Natural killer cell (primary cell): ENCODE measurements at places on chromosomes 7 and 10. TPM values are rescaled to one million over a fixed set of nuclear protein-coding genes. Genes with fewer than 3 reads are reported as not detected.

Gene PRSS37
- total RNA-seq, result not detected

Gene PNLIPRP1
- total RNA-seq, result not detected

Gene TSPAN12
- total RNA-seq, result not detected

DNA sequence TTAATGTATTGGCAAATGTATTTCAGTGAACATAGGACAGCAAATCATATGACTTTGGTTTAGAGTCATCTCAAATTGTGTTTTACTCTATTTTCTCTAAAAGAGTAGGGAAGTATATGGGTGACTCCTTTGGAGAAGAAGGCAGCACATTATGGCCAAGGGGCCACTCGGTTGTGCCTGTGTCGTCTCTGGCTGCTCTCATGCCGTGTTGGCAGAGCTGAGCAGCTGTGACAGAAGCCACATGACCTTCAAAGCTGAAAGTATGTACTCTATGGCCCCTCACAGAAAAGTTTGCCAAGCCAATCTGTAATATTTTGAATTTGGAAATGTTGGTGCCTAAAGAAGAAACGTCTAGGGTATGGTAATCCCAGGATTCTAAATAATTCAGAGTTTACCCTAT, 47.5 kb downstream of the TASOR2 start:
- no peaks in the 10 kb centered on the region for H3K27me3 ChIP-seq
- peaks cover 50% of the 10 kb centered on the region for H3K36me3 ChIP-seq
- no peak for DNase-seq
- no peak overlapping the region for H3K27ac ChIP-seq

DNA sequence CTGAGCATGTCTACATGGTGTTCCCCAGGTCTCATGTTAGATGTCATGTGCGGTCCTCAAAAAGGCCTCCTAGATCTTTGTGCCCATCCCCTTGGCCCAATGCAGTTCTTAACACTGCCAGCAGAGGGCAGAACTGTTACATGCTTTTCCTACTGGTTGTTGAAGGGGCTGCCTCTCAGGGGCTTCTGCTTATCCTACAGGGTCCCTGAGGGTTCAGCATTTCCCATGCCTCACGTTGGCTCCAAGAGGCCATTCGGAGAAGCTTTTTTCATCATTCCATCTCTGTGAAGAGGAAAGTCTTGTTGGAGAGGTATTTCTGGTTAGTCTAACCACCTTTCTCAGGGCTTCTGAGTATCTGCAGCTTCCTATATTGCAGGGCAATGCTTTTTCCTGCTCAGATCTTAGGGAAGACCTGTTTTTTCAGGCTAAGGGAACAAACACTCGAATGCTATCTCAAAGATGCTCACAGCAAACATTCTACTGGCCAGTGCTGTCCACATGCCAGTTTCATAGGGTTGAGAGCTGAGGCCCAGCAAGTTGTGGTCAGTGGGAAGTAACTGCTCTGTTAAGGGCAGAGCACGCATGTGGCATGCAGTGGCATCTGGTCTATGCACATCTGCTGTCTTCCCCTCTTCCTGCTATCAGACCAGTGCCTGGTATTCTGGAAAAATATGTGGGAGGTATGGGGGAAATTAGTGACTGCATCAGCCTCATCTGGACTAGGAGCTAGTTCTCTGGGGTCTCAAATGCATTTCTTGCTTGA, 31.5 kb downstream of the MBL2 start:
- peak; percentile 24 for DNase-seq
- H3K4me3 ChIP-seq, result no peak overlapping the region
- H3K4me1 ChIP-seq, result no peaks in the 10 kb centered on the region
- H3K27ac ChIP-seq, result no peak overlapping the region
- no peaks in the 10 kb centered on the region for H3K27me3 ChIP-seq

DNA sequence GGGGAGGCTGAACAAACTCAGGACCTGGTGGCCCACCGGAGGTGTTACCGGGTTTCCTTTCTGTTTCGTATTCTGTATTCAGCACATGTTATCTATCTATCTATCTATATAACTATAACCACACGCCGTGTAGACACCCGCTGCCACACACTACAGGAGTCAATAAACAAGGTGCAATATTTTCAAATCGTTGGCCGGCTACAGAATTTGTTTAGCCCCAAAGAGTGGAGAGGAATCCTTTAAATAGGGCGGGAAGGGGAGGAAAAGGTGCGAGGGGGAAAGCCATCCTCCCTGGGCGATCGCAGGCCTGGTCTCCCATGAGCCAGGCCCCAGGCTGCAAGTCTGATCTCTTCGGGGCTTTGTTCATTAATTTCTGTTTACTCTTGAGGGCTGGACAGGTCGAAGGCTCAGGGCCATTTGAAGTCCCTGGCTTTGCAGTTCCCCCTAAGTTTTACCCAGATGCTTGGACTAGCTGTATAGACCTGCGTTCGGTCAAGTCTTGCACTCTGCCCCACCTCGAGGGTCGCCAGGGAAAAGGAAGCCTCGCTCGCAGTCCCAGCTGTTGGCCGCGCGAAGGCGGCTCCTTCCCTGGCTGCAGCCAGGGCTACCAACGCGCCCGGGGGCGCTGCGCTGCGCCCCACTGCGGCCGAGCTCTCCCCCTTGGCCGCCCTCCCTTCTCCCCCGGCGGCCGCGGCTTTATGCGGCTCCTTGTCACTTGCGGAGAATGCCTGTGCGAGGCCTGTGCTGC, 3.8 kb downstream of the NKX2-3 start:
- H3K4me1 ChIP-seq, result peaks cover 27% of the 10 kb centered on the region
- no peak for DNase-seq
- no peaks in the 10 kb centered on the region for H3K36me3 ChIP-seq
- H3K4me3 ChIP-seq, result no peak overlapping the region
- peaks cover 58% of the 10 kb centered on the region for H3K27me3 ChIP-seq

- H3K27ac ChIP-seq, result no peak overlapping the region
- H3K36me3 ChIP-seq, result no peaks in the 10 kb centered on the region
- H3K4me1 ChIP-seq, result no peaks in the 10 kb centered on the region
Measured at GRCh38 chr10:89074120-89074519, 83.5 kb downstream of the FAS start.

- DNase-seq, result no peak
- no peak overlapping the region for H3K4me3 ChIP-seq
- H3K27me3 ChIP-seq, result no peaks in the 10 kb centered on the region
- no peak overlapping the region for H3K27ac ChIP-seq
- H3K4me1 ChIP-seq, result no peaks in the 10 kb centered on the region
Measured at GRCh38 chr7:23135755-23136154, 30.2 kb downstream of the KLHL7 start.

- H3K4me1 ChIP-seq, result no peaks in the 10 kb centered on the region
- no peaks in the 10 kb centered on the region for H3K27me3 ChIP-seq
- H3K36me3 ChIP-seq, result no peaks in the 10 kb centered on the region
- H3K4me3 ChIP-seq, result no peak overlapping the region
- no peak for DNase-seq
Measured at GRCh38 chr10:30834153-30834552, 197.5 kb downstream of the ZNF438 start.

GRCh38 chr10:69829775-69830174, 28.1 kb downstream of the COL13A1 start:
- no peak for DNase-seq
- H3K4me3 ChIP-seq, result no peak overlapping the region
- H3K27me3 ChIP-seq, result no peaks in the 10 kb centered on the region
- peaks cover 41% of the 10 kb centered on the region for H3K4me1 ChIP-seq
- no peaks in the 10 kb centered on the region for H3K36me3 ChIP-seq

DNA sequence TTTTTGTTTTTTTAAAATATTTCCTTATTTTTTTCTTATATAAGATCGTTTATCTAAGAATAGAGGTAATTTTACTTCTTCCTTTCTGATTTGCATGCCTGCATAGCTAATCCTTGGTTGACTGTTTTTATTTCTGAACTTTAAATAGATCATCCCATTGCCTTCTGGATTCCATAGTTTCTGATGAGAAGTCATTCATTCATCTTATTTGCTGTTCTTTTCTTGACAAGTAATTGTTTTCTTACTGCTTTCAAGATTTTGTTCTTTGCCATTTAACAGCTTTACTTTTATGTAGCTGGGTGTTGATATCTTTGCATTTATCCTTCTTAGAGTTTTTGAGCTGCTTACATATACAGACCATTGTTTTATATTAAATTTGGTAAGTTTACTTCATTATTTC, 437.9 kb downstream of the SDK1 start:
- H3K4me1 ChIP-seq, result no peaks in the 10 kb centered on the region
- no peaks in the 10 kb centered on the region for H3K27me3 ChIP-seq
- H3K27ac ChIP-seq, result no peak overlapping the region
- H3K4me3 ChIP-seq, result no peak overlapping the region

DNA sequence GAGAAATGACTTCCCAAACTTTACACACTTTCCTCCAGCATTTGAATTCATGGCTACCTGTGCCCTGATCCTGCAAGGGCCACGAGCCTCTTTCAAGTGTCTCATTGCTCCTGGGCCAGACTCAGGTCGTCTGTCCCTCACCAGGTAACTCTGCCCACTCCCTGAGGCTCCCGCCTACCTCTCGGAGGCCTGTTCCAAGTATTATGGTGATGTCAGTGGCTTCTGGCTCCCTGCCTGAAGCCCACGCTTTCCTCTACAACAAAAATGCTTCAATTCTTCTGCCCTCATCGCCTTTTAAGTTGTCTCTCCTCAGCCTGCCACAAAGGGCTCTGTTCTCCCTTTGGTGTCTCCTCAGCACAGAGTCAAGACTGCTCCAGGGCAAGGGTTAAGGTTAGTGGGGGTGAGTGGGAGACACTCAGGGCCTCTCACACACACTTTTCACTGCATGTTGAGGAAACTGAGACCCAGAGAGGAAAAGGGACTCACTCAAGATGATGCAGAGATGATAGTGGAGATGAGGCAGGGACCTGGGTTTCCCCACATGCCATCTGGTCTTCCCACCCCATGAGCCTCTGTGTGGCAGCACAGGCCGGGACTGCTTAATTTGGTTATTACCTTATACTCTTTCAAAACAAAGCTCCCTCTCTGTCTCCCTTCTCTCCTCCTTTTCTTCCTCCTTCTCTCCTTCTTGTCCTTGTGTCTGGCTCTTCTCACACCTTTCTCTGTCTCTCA, 28.3 kb upstream of the EGR2 start:
- H3K4me3 ChIP-seq, result no peak overlapping the region
- DNase-seq, result no peak
- no peaks in the 10 kb centered on the region for H3K4me1 ChIP-seq
- no peaks in the 10 kb centered on the region for H3K36me3 ChIP-seq
- no peak overlapping the region for H3K27ac ChIP-seq
- H3K27me3 ChIP-seq, result no peaks in the 10 kb centered on the region

DNA sequence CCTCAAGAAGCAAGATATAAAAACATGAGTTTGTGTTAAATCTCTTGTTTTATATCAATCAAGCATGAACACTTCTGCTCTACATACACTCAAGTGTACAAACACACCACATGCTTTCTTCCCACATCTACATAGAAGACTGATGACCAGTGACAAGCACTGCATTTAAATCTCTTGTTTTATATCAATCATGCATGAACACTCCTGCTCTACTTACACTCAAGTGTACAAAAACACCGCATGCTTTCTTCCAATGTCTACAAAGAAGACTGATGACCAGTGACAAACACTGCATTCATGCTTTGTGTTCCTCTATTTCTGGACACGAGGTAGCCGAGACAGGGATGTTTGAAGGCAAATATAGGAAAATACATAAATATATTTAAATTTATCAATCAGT, 642.0 kb upstream of the PFKP start:
- no peak overlapping the region for H3K4me3 ChIP-seq
- no peaks in the 10 kb centered on the region for H3K27me3 ChIP-seq
- no peak for DNase-seq
- H3K27ac ChIP-seq, result no peak overlapping the region

GRCh38 chr7:94642838-94643653, 12.9 kb downstream of the SGCE start:
- no peaks in the 10 kb centered on the region for H3K36me3 ChIP-seq
- DNase-seq, result no peak
- H3K27ac ChIP-seq, result no peak overlapping the region
- H3K4me1 ChIP-seq, result no peaks in the 10 kb centered on the region
- H3K27me3 ChIP-seq, result peaks cover 5% of the 10 kb centered on the region

DNA sequence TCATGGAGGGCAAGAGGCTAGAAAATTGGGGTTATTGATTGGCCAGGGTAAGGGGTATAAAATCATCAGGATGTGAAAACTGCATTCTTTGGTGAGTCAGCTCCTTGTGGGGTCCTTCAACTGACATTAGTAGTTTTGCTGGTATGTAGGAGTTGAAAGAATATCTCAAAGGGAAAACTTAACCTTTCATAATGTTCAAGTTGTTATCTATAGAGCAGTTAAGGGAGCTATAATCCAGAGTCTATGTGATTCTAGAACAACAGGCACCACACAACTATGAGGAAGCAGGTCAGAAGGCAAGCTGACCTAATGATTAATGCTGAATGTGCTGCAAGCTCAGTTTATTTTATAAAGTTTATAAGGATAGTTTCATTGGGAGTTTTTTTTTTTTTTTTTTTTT, 13.7 kb downstream of the PRPS1L1 start:
- no peaks in the 10 kb centered on the region for H3K4me1 ChIP-seq
- H3K27me3 ChIP-seq, result no peaks in the 10 kb centered on the region
- H3K27ac ChIP-seq, result no peak overlapping the region

DNA sequence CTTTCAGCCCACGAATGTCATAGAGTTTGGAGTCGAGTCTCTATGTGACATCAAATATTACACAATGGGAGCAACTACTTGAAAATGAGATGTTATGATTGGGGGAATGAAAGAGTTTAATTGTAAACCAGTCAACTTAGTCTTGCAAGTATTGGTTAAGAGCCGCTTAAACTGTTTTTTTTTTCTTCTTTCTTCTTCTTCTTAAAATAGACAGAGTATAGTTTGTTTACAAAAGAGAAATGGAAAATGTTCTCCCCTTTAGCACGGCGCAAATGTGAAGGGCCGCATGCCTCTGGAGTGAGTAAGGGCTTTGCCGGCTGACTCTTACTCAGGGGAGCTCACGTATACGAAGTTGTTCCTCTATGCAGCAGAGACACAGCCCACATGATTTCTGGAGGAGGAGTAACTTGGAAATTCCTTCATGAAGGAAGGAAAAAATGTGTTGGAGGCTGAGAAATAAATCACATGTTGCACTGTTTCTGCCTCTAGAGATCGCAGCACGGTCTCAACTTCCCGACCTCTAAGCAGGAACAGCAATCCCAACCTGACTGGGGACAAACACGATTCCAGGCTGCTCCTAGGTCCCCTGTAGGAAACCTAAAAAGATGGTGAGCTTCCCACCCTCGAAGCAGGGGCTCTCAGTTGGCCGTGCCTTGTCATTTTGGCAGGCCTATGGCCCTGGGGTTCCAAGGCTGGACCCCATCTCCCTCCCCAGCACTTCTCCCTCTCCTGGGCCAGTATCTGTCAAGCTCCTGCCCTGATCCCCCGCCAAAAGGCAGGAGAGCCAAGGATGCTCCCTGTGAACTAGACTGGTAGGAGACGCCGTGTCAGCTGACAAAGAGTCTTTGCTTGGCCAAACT, 44.8 kb downstream of the MYOF start:
- no peak overlapping the region for H3K4me3 ChIP-seq
- H3K36me3 ChIP-seq, result no peaks in the 10 kb centered on the region
